ENCODE measurements at places on chromosomes 6 and 20.

- no peak overlapping the region for H3K27ac ChIP-seq
- H3K36me3 ChIP-seq = no peaks in the 10 kb centered on the region
- no peak overlapping the region for H3K4me3 ChIP-seq
- H3K27me3 ChIP-seq = no peaks in the 10 kb centered on the region
Measured at GRCh38 chr6:153790876-153791473, 248.1 kb upstream of the OPRM1 start.

DNA sequence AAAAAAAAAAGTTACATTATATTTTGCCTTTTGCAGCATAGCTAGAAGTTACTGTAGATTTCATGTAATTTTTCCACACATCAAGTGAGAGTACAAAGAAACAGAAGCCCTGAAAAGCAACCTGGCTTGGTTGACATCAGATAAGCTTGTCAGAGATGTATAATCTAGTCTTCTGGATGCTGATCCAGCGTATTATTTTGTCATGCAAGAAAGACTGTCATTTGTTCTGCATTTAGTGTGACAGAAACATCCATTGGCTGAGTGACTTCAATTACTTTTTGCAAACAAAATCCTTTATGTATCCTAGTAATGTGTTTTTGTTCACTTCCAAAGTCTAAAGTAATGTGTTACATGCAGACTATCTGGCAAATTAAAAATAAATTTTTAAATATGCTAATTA, 75.3 kb downstream of the FAM83B start:
- H3K36me3 ChIP-seq = no peaks in the 10 kb centered on the region
- H3K27me3 ChIP-seq = no peaks in the 10 kb centered on the region
- DNase-seq = no peak
- no peaks in the 10 kb centered on the region for H3K4me1 ChIP-seq
- H3K4me3 ChIP-seq = no peak overlapping the region
- H3K27ac ChIP-seq = no peak overlapping the region

- no peak overlapping the region for H3K27ac ChIP-seq
- no peaks in the 10 kb centered on the region for H3K36me3 ChIP-seq
- no peak overlapping the region for H3K4me3 ChIP-seq
- H3K4me1 ChIP-seq = no peaks in the 10 kb centered on the region
Measured at GRCh38 chr6:144711661-144712060, 426.5 kb downstream of the UTRN start.

GRCh38 chr6:155011809-155012291, 16.7 kb downstream of the TIAM2 start:
- no peaks in the 10 kb centered on the region for H3K4me1 ChIP-seq
- DNase-seq = no peak
- no peaks in the 10 kb centered on the region for H3K36me3 ChIP-seq
- H3K27me3 ChIP-seq = no peaks in the 10 kb centered on the region

- no peaks in the 10 kb centered on the region for H3K36me3 ChIP-seq
- no peaks in the 10 kb centered on the region for H3K4me1 ChIP-seq
- no peaks in the 10 kb centered on the region for H3K27me3 ChIP-seq
- DNase-seq = no peak
Measured at GRCh38 chr6:130629640-130630039, 197.6 kb upstream of the SMLR1 start.

DNA sequence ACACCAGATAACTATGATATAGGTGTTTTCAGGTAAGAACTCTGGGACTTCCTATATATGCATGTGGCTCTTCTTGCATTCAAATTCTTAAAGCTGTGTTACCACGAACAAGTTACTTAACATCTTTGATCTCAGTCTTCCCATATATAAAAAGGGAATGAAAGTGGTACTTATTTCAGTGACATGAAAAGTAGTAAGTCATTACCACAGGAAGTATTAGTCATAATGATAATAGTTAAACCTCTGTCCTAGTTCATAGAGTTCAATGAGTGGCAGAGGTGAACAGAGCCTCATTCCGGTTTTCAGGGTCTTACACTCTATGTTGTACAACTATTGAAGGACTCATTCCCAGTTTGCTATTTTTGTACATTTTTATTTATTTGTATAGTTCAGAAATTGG, 237.0 kb downstream of the NKAIN2 start:
- no peak overlapping the region for H3K27ac ChIP-seq

- peaks cover 16% of the 10 kb centered on the region for H3K4me1 ChIP-seq
- H3K4me3 ChIP-seq = no peak overlapping the region
- no peak for DNase-seq
- peaks cover 11% of the 10 kb centered on the region for H3K36me3 ChIP-seq
- H3K27ac ChIP-seq = peak overlapping the region; percentile 24
- no peaks in the 10 kb centered on the region for H3K27me3 ChIP-seq
Measured at GRCh38 chr6:111721753-111722154, 116.1 kb upstream of the TRAF3IP2 start.

GRCh38 chr6:119661628-119662027, 312.1 kb upstream of the MAN1A1 start:
- no peaks in the 10 kb centered on the region for H3K4me1 ChIP-seq
- H3K27ac ChIP-seq = no peak overlapping the region
- H3K27me3 ChIP-seq = no peaks in the 10 kb centered on the region
- DNase-seq = no peak
- H3K36me3 ChIP-seq = no peaks in the 10 kb centered on the region

GRCh38 chr6:33206864-33207551, 1.3 kb upstream of the RING1 start:
- H3K27ac ChIP-seq = peak overlapping the region; percentile 96
- DNase-seq = no peak
- peak overlapping the region; percentile 91 for H3K4me3 ChIP-seq
- peaks cover 21% of the 10 kb centered on the region for H3K36me3 ChIP-seq

All from esophagus squamous epithelium (tissue), 5 donors.